ENCODE measurements at places on chromosomes 7 and 10.
A peak's percentile ranks its signal among the peaks of the same experiment; 100 is the strongest.

- H3K4me3 ChIP-seq = no peak overlapping the region
- no peak overlapping the region for H3K27ac ChIP-seq
- no peaks in the 10 kb centered on the region for H3K27me3 ChIP-seq
Measured at GRCh38 chr10:78968300-78968942, 100.3 kb upstream of the ZMIZ1 start.

GRCh38 chr7:141128931-141129330, 55.1 kb downstream of the TMEM178B start:
- no peak for DNase-seq
- no peak overlapping the region for H3K4me3 ChIP-seq
- H3K27ac ChIP-seq = no peak overlapping the region
- no peaks in the 10 kb centered on the region for H3K4me1 ChIP-seq

GRCh38 chr7:81075150-81075549, 156.3 kb upstream of the SEMA3C start:
- H3K36me3 ChIP-seq = no peaks in the 10 kb centered on the region
- H3K27me3 ChIP-seq = no peaks in the 10 kb centered on the region
- DNase-seq = no peak
- H3K4me1 ChIP-seq = no peaks in the 10 kb centered on the region
- no peak overlapping the region for H3K27ac ChIP-seq
- H3K4me3 ChIP-seq = no peak overlapping the region

GRCh38 chr7:151807846-151808245, 69.1 kb downstream of the PRKAG2 start:
- no peak overlapping the region for H3K4me3 ChIP-seq
- H3K27me3 ChIP-seq = no peaks in the 10 kb centered on the region
- H3K4me1 ChIP-seq = no peaks in the 10 kb centered on the region
- H3K36me3 ChIP-seq = no peaks in the 10 kb centered on the region
- H3K27ac ChIP-seq = no peak overlapping the region

DNA sequence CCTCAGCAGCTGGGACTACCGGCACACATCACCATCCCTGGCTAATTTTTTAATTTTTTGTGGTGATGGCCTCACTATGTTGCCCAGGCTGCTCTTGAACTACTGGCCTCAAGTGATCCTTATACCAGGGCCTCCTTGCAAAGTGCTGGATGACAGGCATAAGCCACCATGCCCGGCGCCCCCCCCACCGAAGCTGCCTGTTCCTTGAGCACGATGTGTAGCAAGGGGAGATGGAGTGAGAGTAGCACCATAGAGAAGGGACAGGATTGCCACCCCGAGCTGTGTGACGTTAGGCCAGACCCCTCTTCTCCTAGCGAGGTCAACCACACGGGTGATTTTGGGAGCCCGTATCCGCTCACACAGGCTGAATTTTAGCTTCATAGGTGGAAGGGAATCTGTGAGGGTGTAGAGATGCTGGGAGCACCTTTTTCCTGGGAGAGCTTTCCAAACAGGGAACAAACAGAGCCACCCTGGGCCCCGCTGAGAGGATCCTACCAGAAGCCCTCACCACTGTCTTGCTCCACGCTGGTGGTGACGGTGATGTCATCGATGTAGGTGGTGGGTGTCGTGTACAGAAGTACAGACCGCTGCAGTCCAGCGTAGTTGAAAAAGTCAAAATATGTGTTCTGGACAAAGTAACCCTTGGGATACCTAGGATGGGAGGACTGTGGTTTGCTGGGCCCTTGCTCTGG, 3.0 kb downstream of the GUSB start:
- no peak overlapping the region for H3K27ac ChIP-seq
- H3K4me1 ChIP-seq = no peaks in the 10 kb centered on the region
- H3K36me3 ChIP-seq = no peaks in the 10 kb centered on the region
- peak; percentile 47 for DNase-seq
- no peaks in the 10 kb centered on the region for H3K27me3 ChIP-seq

GRCh38 chr7:8133188-8133848, 128.6 kb downstream of the ICA1 start:
- no peak overlapping the region for H3K27ac ChIP-seq
- no peaks in the 10 kb centered on the region for H3K36me3 ChIP-seq
- H3K27me3 ChIP-seq = no peaks in the 10 kb centered on the region
- no peak overlapping the region for H3K4me3 ChIP-seq

GRCh38 chr7:1819259-1819841, 149.3 kb downstream of the ELFN1 start:
- no peaks in the 10 kb centered on the region for H3K4me1 ChIP-seq
- no peak overlapping the region for H3K4me3 ChIP-seq
- peak; percentile 51 for DNase-seq
- no peaks in the 10 kb centered on the region for H3K27me3 ChIP-seq
- no peaks in the 10 kb centered on the region for H3K36me3 ChIP-seq
- H3K27ac ChIP-seq = no peak overlapping the region
